ENCODE measurements at places on chromosomes 16 and 17.

DNA sequence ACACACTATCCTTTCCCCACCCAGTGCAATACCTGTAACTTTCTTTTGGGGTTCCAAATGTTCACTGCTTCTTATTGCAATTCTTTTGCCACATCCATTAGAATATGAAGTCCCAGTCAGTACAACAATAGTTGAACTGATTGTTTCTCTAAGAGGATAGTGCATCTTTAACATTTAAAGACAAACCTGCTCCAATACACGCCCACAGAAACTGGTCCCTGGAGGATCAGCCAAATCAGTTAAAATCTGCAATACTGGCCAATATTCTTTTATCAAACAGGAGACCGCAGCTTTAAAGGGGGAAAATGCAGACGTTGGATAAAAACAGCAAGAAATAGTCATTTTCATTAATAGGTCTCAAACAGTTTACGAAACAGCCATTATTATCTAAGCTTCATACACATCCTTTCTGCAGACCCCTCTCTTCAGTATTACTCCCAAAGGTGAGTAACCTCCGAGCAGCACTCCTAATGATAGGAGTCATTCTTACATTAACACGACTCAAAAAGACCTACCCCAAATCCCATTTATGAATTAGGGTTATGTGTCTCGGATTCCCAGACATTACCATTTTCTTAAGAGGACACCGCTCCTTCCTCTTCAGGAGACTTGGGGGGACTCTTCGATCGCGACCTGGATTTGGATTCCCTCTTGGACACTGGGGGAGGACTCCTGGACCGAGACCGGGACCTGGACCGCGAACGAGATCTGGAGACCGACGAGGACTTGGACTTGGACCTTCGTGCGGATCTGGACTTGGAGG, 1.4 kb downstream of the SRSF2 start:
- no peak for DNase-seq

DNA sequence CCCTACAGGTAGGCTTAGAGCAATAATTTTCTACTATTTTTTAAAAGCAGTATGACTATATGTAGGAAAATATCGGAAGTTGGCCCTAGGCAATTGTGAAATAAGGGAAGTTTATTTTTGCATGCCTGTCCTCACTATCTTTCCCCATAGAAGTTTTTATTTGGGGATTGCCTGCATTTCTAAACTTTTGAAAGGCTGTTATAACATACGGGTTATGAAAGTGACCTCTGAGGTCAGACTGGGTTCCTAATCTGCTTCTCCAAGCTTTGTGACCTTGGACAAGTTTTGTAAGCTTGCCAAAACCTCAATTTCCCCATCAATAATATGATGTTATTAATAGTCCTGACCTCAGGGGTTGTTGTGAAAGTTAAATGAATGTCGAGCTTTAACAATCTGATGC, 67.1 kb downstream of the ARHGAP44 start:
- DNase-seq = no peak

GRCh38 chr17:40707745-40708144, 4.2 kb upstream of the KRT24 start:
- no peak for DNase-seq

DNA sequence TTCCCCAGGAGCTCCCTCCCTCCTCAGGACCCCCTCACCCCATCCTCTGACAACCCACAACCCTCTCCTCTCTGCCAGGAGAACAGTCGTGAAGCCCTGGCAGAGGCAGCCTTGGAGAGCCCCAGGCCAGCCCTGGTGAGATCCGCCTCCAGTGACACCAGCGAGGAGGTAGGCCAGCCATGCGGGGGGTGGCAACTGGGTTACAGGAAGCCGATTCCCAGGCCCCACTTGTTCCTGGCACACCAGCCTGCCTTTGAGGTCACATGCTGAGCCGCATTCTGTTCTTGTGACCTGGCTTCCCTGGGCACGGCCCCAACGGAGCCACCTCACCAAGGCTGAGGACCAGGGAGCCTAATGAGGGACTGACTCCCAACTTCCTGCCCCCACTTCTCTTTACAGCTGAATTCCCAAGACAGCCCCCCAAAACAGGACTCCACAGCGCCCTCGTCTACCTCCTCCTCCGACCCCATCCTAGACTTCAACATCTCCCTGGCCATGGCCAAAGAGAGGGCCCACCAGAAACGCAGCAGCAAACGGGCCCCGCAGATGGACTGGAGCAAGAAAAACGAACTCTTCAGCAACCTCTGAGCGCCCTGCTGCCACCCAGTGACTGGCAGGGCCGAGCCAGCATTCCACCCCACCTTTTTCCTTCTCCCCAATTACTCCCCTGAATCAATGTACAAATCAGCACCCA, 7.9 kb downstream of the NAT9 start:
- DNase-seq = no peak

Data from GM12865 (cell line).